ENCODE measurements at places on chromosomes 4 and X.

DNA sequence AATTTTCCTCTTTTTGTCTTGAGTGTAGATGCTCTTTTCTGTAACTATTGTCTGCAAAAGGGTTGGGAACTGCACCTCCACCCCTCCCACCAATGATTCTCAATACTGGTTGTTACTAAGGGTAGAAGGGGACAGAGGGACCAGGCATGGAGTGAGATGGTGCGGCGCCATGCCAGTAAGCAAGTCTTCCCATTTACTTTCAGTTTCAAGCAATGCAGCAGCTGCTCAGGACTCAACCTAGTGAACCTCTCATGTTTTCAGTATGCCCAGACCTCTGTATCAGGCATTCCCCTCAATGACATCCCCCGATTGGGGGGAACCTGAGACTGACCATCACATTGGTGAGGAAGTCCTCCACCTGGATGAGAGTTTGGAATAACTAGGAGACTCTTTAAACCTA, 41.5 kb downstream of the ZNF81 start:
- DNase-seq: no peak

DNA sequence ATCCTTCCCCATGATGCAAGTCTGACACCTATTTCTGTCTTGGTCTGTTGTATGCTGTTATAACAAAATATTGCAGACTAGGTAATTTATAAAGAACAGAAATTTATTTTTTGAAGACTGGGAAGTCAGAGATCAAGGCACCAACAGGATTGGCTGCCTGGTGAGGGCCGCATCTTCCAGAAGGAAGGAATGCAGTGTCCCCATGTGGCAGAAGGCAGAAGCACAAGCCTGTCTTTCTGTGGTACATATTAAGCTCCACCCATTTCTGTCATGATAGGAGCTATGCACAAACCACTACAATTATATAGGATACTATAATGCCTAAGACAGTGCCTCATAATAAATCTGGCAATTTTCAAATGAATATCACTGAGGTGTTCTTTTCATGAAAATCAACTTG, 502.3 kb upstream of the DIAPH2 start:
- no peak for DNase-seq

GRCh38 chr4:112853662-112854256, 195.7 kb upstream of the ANK2 start:
- no peak for DNase-seq

- no peak for DNase-seq
These were observed 341.1 kb downstream of the IL15 start for GRCh38 chr4:141977433-141977832.

GRCh38 chr4:1030559-1030958, 19.1 kb downstream of the FGFRL1 start:
- no peak for DNase-seq

- peak; percentile 26 for DNase-seq
These were observed 11.7 kb upstream of the GAGE10 start for GRCh38 chrX:49291615-49292337.

DNA sequence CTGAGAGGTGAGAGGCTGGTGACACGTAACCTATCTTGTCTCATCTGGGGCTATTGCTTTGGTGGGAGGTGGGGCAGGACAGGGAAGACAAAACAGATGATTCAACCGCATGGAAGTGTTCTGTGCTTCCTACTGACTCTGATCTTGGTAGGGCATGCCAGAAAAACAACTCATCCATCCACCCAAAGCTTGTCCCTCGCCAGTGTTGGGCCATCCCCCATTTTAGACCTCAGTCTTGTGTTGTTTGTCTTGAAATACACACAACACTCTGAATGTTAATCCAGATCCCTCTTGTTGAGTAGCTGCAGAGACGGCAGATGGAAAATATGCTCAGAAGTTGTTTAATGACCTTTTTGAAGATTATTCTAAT, 377 bp downstream of the CHRNA9 start:
- no peak for DNase-seq

DNA sequence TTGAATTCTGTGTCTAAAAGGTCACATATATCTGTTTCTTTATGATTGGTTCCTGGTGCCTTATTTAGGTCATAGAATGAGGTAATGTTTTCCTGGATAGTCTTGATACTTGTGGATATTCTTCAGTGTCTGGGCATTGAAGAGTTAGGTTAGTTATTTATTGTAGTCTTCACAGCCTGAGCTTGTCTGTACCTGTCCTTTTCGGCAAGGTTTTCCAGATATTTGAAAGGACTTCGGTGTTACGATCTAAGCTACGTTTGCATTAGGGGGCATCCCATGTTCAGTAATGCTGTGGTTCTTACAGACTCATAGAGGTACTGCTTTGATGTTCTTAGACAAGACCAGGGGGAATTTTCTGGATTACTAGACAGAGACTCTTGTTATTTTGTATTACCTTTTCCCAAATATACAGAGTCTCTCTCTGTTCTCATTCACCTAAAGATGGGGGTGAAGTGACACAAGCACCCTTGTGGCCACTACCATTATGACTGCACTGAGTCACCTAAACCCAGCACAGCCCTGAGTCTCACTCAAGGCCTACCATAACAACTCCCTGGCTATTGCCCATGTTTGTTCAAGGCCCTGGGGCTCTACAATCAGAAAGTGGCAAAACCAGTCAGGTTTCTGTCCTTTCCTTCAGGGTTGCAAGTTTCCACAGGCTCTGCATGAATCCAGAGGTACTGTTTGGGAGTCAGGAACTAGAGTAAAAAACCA, 30.1 kb upstream of the CYSLTR1 start:
- DNase-seq: no peak

GRCh38 chrX:153333266-153333665, 687 bp upstream of the ZNF275 start:
- no peak for DNase-seq

GRCh38 chr4:88106205-88106604, 52.2 kb downstream of the ABCG2 start:
- DNase-seq: no peak

GRCh38 chrX:69323786-69324720, 158.8 kb upstream of the PJA1 start:
- no peak for DNase-seq

DNA sequence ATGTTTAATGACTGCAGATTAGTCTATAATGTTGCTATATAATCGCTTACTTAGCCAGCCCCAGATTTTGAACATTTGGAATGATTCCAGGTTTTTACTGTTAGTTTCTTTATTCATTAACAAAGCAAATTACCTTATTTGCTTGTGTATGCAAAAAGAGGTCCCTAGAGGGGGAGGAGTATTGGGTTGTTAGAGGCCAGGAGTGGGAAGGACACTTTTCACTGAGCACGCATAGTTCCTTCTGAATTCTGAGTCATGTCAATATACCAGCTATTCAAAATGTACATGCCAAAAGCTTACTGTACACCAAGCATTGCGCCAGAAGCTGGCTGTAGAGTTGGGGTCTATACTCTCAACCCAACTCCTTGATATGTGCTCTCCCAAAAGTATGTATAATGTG, 5.1 kb upstream of the DGAT2L6 start:
- no peak for DNase-seq

DNA sequence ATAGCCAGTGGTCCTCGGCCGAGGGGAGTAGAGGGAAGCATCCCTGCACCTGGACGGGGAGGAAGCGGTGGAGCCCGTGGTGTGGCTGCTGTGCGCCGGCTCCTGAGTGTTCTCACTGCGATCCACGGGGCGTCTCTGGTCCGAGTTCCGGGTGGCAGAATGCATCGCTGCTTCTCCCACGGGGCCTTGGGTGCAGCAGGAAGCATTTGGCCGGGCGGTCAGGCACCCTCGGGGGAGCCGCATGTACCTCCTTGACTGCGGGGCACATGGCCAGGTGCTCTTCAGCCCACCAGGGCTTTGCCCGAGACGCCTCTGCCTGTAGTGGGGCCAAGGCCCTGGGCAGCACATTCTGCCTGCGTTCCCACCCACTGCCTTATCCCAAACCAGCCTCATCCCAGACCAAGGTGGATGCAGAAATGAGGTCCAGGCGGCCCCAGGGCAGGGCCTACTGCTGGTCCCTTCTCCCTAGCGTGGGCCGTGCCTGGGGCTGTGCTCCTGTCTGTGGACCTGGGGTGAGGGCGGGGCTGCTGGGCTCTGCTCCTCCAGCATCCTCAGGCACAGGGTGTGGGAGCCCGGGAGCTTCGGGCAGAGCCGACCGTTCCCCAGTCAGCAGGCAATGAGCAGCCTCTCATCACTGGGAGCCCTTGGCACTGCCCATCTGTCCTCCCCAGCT, 27.5 kb downstream of the NKX1-1 start:
- no peak for DNase-seq

GRCh38 chr4:182502064-182502463, 258.9 kb downstream of the TENM3 start:
- no peak for DNase-seq

- DNase-seq: no peak
These were observed 15.8 kb downstream of the RNF212 start for GRCh38 chr4:1097553-1097952.

- no peak for DNase-seq
These were observed 77.6 kb upstream of the MAP3K15 start for GRCh38 chrX:19592952-19593351.

DNA sequence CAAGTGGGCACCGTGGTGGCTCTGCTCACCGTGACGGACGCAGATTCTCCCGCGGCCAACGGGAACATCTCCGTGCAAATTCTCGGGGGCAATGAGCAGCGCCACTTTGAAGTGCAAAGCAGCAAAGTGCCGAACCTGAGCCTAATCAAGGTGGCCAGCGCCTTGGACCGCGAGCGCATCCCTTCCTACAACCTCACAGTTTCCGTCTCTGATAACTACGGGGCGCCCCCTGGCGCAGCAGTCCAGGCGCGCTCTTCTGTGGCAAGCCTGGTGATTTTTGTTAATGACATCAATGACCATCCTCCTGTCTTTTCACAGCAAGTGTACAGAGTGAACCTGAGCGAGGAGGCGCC, 2.7 kb downstream of the FAT4 start:
- DNase-seq: no peak

DNA sequence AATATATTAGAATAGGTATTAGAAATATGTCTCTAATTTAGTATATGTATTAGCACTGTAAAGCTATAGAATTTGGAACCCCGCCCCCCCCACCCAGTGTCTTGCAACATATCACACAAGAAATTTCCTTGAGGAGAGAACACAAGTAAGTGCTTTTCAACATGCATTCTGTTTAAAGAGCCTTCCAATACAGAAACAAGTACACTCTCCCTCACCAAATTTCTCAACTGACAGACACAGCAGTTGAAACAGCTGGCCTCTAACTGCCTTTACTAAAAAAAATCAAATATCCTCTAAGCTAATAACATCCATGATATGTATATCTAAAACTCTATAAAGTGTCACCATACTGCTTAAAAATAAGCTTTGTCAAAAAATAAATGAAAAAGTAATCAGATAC, 12.4 kb downstream of the CAMK2D start:
- DNase-seq: no peak

- no peak for DNase-seq
These were observed 591.5 kb upstream of the PITX2 start for GRCh38 chr4:111214371-111214770.

DNA sequence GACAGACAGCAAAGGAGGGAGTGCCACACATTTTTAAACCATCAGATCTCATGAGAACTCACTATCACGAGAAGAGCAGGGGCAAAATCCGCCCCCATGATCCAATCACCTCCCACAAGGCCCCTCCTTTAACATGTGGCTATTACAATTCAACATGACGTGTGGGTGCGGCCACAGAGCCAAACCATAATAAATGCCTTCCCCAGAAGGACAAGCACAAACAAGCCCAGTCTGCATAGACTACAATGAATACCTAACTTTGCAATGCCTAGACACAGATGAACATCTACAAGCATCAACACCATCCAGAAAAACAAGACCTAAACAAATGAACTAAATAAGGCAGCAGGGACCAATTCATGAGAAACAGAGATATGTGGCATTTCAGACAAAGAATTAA, 12.3 kb downstream of the ETDA start:
- no peak for DNase-seq

GRCh38 chrX:43656005-43656494, at the start of gene MAOA:
Gene MAOA, plus strand, starts transcription at chrX:43656299. Its CDS starts 43 bp downstream, at chrX:43656342.
- peak; percentile 10 for DNase-seq

GRCh38 chr4:51868449-51868847, 25.5 kb downstream of the DCUN1D4 start:
- DNase-seq: no peak

DNA sequence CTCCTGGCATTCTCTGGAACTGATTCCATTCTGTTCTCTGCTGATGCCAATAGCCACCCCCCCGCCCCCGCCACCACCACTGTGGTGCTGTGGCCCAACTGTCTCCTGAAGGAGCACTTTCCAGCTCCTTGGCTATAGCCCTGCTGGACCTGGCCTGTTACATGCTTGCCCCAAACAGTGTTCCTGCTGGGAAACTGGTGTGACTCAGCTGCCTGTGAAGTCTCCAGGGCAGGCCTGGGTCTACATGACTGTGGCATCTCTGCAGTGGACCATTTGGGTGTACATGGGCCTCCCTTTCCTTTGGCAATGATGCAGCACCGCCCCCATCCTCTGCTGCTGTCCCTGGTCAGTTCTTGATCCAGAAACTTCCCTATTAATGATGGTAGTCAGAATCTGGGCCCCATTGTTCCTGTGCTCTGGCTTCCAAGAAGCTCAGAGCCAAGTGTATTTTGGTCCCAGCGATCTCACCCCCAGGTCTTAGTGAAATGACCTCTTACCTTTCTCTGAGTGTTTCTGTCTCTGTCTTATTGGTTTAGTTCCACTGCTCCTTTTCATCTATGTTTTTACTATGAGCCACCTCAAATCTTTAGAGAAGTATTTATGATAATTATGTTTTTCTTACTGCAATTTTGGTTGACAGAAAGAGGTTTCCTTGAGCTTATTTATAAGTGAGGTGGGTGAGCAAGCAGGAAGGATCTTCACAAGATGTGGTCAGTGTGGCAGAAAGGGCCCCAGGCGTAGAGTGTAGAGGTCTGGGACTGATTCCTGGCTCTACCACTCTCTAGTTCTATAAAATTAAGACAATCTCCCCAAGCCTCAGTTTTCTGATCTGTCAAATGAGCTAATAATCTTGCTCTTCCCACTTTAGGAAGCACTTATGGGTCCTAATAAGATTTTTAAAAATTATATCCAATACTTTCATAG, 210.7 kb upstream of the EOLA2 start:
- no peak for DNase-seq

- DNase-seq: no peak
These were observed 75.9 kb downstream of the FIP1L1 start for GRCh38 chr4:53453385-53453784.

- DNase-seq: no peak
These were observed 553.8 kb downstream of the CENPC start for GRCh38 chr4:66991521-66991920.

GRCh38 chrX:111567542-111568255, 56.3 kb downstream of the SERTM2 start:
- no peak for DNase-seq

- no peak for DNase-seq
These were observed 435.2 kb upstream of the CTSO start for GRCh38 chr4:156388826-156389225.
